ENCODE measurements at places on chromosomes 7 and 10.

DNA sequence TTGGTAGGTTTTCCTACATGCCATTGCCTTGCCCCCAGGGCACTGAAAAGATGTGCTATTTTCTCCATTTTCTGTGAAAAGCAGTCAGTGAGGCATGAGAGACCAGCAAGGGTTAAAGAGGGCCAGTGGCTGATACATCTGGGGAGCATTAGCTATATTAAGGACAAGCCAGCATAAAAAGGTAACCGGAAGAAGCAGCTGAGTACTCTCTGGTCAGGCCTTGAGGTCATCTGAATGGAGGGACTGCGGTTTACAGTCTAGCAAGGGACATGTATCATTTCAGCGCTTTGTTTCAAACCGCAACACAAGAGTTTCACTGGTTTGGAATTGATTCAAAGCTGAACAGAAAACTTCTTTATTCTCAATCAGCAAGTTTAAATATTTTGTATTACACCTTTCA lies 120.4 kb downstream of the EPDR1 start:
- no peak for DNase-seq

- DNase-seq = peak; percentile 52
Observed at GRCh38 chr7:101172854-101173751, 7.0 kb downstream of the NAT16 start.

- DNase-seq = peak; percentile 67
Observed at GRCh38 chr10:69449841-69450240, 1.4 kb upstream of the TSPAN15 start.

- DNase-seq = no peak
Observed at GRCh38 chr10:16986406-16987205, 143.0 kb downstream of the CUBN start.

DNA sequence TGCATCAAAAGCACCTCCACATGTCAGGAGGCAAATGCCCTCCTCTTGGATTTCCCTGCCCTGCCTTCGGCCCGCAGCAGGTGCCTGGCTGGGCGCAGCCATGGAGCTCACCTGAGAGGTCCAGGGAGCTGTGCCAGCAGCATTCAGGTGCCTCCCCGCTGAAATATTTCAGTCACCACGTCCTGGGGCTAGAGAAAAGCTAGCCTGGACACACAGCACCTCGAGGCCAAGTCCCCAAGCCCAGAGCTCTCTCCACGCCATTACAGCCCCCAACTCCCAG lies 102.7 kb downstream of the MAD1L1 start:
- DNase-seq = no peak

GRCh38 chr7:125256446-125256845 lies 326.8 kb upstream of the POT1 start:
- no peak for DNase-seq

DNA sequence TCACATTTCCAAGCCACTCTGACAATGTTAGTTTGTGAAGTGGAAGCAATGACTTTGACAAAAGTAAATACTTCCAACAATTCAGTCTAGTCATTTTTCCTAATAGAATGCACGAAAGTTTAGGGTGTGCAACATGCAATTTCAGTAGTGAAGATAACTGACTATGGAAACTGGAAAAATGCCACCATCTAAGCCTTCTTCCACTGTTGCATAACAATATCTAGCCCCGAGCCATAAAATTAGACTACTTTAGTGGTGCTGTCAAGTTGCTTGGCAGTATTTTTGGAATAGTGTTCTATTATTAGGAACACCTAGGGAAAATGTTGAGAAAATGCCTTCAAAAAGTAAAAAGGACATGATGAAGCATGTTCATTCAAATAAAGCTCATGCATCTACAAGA lies 17.9 kb downstream of the SEMA3A start:
- no peak for DNase-seq

- DNase-seq = no peak
Observed at GRCh38 chr7:90752051-90752450, 155.9 kb downstream of the CDK14 start.

DNA sequence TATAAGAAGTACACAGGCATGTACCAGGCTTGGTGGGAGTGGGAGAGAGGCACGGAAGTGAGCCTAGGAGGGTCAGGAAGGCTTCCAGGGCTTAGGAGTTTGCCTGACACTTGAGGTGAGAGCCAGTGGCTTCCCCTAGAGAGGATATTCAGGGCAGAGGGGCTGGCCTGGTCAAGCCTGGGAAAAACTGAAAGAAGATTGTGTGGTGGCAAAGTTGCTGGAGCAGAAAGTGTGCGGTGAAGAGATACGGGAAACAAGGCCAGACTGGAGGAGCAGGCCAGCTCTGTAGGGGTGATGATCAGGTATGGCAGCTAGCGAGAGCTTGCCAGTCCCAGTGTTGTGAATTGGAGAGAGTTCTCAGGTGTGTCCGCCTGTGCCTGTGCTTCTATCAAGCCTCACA lies 129.9 kb downstream of the CCNY start:
- DNase-seq = no peak

- no peak for DNase-seq
Observed at GRCh38 chr7:110507369-110507768, 583.6 kb upstream of the LRRN3 start.

DNA sequence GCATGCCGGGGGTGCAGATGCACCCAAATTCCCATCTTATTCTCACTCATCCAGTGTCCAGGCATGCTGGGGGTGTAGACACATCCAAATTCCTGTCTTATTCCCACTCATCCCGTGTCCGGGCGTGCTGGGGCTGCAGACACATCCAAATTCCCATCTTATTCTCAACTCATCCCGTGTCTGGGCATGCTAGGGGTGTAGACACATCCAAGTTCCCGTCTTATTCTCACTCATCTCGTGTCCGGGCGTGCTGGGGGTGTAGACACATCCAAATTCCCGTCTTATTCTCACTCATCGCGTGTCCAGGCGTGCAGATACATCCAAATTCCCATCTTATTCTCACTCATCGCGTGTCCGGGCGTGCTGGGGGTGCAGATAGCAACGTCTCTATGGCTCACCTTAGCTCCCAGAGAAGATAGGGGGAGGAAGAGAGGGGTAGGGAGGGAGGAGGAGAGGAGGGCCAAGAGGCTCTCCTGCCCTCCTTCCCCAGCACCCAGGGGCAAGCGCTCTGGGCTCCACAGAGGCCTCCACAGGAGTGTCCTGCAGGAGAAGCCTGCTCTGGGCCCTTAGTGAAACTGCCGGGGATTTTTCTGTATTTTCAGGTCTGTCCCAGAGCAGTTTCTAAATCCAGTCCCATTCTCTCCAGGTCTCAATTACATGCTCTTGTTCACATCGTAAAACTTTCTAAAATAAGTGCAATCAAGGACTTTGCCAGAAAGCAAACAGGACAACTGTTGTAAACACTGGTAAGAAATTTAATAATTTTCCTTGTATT lies 210.8 kb downstream of the DIP2C start:
- no peak for DNase-seq

DNA sequence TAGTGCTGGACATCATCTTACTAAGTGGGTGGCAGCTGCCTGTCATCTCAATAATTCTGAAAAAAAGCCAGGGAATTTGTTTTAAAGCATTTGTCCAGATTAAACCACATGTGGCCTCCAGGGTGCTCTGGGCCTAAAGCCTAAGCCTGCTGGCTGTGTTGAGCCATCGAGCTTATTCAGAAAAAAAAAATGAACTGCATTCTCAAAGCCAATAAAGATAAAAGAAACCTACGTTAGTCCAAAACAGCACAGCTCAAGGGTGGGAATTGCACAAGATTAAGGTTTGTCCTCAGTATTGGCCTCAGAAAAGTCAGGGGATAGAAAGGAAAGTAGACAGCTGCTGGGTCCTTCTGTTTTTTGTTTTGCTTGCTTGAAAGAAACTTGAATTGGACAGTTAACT lies 22.6 kb upstream of the PRTFDC1 start:
- DNase-seq = no peak

GRCh38 chr10:78568620-78569019 lies 500.1 kb upstream of the ZMIZ1 start:
- no peak for DNase-seq

DNA sequence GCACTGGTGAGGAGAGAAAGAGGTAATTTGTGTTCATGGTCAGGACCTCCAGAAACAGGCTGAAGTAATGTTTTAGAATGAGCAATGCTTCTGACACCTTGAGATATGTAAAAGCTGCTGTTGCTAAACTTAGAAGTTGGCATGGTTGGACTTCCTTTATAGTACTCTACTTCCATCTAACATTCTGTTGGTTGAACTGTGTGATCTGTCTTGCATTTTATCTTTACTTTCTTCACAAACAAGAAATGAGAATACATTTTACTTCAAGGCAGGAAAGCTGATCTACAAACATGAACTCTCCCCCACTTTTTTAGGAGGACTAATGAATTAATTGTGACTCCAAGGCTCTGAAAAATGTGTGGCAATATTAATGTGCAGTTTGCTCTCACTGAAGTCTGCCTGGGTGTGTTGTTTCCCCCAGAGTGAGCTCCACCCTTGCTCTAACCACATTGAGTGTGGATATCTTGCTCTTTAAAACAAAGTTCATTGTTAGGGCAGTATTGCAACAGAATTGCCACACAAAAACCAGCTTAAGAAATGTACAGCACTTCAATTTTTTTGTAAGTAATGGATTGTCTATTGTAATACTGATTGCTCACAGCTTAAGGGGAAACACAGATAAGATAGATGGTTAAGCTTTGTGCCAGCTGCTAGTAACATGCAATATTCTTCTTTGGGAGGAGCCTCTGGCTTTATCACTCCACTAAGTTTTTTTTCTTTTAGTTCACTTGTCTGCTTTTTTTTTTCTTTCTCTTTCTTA lies 69.0 kb downstream of the ADD3 start:
- no peak for DNase-seq

- peak; percentile 37 for DNase-seq
Observed at GRCh38 chr10:11173042-11173441, 155.4 kb downstream of the CELF2 start.

DNA sequence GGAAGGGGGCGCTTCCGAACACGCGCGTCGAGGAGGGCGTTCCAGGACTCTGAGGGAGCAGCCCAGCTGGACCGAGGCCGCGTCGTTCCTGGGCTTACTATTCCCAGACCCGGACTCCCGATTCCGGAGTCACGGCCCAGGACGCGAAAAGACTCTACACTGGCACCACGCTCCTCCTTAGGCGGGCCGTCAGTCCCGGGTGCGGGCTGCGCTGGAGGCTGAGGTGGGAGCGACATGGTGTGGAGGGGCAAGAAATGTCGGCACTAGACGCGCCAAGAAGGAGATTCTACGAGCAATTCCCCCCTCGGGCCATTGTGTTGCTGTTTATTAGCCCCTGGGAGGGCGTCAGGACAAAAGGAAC lies 584 bp upstream of the RUNDC3B start:
- no peak for DNase-seq

DNA sequence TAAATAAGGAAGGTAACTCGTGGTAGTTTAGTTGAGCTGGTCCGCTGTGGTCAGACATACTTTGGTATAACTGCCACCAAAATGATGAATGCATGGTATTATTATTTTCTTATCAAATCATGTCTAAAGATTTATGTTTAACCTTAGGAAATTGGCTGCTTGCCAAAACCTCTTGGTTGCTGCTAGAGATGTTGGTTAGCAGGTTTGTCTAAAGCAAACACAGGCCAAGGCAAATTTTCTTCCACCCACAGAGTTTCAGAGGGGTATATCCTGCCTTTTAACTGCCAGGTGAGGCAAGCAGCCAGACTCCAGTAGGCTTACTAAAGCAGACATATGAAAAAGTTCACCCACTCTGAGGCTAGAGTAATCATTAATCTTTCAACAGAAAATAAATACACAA lies 101.4 kb downstream of the SEMA3E start:
- no peak for DNase-seq

- no peak for DNase-seq
Observed at GRCh38 chr7:109950256-109950655, 1140.7 kb upstream of the LRRN3 start.

- DNase-seq = no peak
Observed at GRCh38 chr10:29714096-29714874, 79.5 kb upstream of the SVIL start.

DNA sequence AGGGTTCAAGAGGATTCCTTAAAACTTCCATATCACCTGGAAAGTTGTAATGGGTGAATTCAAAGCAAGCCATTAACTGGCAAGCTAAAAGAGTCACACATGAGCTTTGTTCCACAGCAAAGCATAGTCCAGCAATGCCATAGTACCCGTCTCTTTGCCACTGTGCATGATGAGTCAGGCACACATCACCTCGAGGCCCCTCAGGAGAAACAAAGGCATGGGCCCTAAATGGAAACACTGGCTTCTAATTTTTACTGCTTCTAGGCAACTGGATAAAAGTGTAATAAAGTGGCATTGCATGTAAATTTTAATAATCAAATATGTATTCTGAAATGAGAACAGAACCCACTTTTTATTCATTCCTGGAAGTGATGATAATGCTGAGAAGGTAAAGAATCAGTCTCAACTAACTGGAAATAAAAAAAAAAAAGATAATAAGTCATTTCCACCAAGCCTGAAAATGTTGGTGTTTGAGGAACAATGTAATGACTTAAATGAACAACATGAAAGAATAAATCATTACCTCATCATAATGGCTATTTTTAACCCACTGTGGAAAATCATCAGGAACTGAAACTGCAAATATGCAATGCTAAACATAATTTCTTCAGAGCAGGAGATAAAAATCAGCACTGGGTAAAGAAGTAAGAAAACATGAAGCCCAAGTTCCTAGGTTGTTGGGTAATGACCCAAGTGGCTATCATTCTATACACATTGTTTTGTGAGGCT lies 104.9 kb downstream of the CDK6 start:
- DNase-seq = peak; percentile 60

DNA sequence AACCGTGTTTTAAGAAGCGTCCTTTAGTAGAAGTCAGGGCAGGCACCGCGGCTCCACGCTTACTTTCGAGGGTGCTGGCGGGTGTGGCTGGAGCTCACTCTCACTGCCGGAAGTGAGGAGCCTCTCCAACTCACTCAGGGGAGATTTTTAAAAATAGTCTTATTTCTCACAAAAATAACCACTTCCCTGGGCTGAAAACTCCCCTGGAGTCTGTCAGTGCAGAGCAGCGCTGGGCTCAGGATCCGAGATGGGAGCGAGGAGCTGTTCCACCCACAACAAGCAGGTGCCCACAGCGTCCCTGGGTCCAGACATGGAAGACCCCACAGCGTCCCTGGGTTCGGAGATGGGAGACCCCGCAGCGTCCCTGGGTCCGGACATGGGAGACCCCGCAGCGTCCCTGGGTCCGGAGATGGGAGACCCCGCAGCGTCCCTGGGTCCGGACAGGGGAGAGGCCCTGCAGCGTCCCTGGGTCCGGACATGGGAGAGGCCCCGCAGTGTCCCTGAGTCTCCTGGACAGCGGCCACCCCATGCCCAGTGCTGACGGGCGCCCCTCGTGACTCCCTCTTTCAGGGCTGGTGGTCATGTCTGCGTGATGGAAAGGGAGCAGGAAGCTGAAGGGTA lies 51.2 kb downstream of the VIPR2 start:
- DNase-seq = no peak
